Mammary microvascular endothelial cell (primary cell): ENCODE measurements at places on chromosomes 7 and 10. TPM values are rescaled to one million over a fixed set of nuclear protein-coding genes. Genes with fewer than 3 reads are reported as not detected.

PRR15 gene
- total RNA-seq, result 0.30 TPM in 1 of 2 replicates, not detected in the other

CDHR1 gene
- 0.05 and 0.13 TPM in 2 replicates for total RNA-seq

GPR15LG gene
- not detected in 2 replicates for total RNA-seq

IFIT1 gene
- 33.7 and 44.0 TPM in 2 replicates for total RNA-seq

OR2A42 gene
- total RNA-seq, result under 0.01 TPM in 1 of 2 replicates, not detected in the other

MBL2 gene
- total RNA-seq, result not detected in 2 replicates

HECTD2 gene
- total RNA-seq, result 2.5 and 2.9 TPM in 2 replicates

ANXA8L1 gene
- not detected in 2 replicates for total RNA-seq

PIK3CG gene
- total RNA-seq, result 4.7 and 5.8 TPM in 2 replicates

HABP2 gene
- total RNA-seq, result not detected in 2 replicates

MRLN gene
- not detected in 2 replicates for total RNA-seq

DPP6 gene
- total RNA-seq, result not detected in 2 replicates

PWWP2B gene
- 7.3 and 8.0 TPM in 2 replicates for total RNA-seq

EIF3B gene
- 197 and 200 TPM in 2 replicates for total RNA-seq

FBXL13 gene
- 0.87 and 1.7 TPM in 2 replicates for total RNA-seq

FBXO24 gene
- 1.00 TPM in 1 of 2 replicates, not detected in the other for total RNA-seq

GOLGA7B gene
- total RNA-seq, result 0.05 TPM in 1 of 2 replicates, not detected in the other

ASB15 gene
- total RNA-seq, result not detected in 2 replicates

PODXL gene
- 415 and 461 TPM in 2 replicates for total RNA-seq

CYP3A4 gene
- not detected in 2 replicates for total RNA-seq

SPDYE9 gene
- not detected in 2 replicates for total RNA-seq

FAM13C gene
- 0.20 and 0.73 TPM in 2 replicates for total RNA-seq

NEUROG3 gene
- not detected in 2 replicates for total RNA-seq

SPDYE5 gene
- not detected in 2 replicates for total RNA-seq

MYH16 gene
- 0.64 and 0.67 TPM in 2 replicates for total RNA-seq

PBLD gene
- 2.5 TPM in 2 replicates for total RNA-seq

EGFR gene
- 3.1 and 3.5 TPM in 2 replicates for total RNA-seq

WEE2 gene
- total RNA-seq, result not detected in 2 replicates

SAP25 gene
- total RNA-seq, result not detected in 2 replicates

GIMAP4 gene
- total RNA-seq, result 62.7 and 64.1 TPM in 2 replicates

GIMAP7 gene
- 20.4 and 26.2 TPM in 2 replicates for total RNA-seq

MYL10 gene
- total RNA-seq, result not detected in 2 replicates

LBX1 gene
- total RNA-seq, result not detected in 2 replicates

CTBP2 gene
- total RNA-seq, result 81.1 and 86.5 TPM in 2 replicates

FAM25C gene
- not detected in 2 replicates for total RNA-seq

FRMPD2 gene
- total RNA-seq, result 0.05 and 0.07 TPM in 2 replicates

SPDYE1 gene
- total RNA-seq, result not detected in 2 replicates

TET1 gene
- 0.40 and 0.69 TPM in 2 replicates for total RNA-seq

TAS2R41 gene
- total RNA-seq, result not detected in 2 replicates

KLF14 gene
- total RNA-seq, result not detected in 2 replicates

MAGI2 gene
- total RNA-seq, result 0.84 and 1.5 TPM in 2 replicates

DNAJC12 gene
- 0.39 and 0.53 TPM in 2 replicates for total RNA-seq
